ENCODE measurements at places on chromosomes 3 and 15.

DNA sequence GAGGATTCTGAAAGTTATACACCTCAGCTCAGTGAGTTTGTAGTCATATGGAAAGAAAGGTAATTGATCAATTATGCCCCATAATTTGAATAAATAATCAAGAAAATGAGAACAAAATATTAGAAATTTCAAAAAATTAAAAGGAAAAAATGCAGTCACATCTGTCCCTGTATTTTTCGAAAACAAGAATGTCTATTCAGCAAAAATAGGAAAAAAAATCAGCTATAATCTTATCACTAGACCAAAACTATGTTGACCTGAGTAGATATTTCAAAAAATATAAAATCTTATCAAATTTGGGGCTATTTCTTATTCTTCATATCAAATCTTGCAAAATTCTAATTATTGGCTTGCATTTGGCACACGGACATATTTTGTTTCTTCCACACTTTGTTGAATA is 501.2 kb upstream of the CNTN3 start:
- no peak for DNase-seq

- no peak for DNase-seq
Measured at GRCh38 chr3:17023006-17023664, 138.4 kb downstream of the PLCL2 start.

DNA sequence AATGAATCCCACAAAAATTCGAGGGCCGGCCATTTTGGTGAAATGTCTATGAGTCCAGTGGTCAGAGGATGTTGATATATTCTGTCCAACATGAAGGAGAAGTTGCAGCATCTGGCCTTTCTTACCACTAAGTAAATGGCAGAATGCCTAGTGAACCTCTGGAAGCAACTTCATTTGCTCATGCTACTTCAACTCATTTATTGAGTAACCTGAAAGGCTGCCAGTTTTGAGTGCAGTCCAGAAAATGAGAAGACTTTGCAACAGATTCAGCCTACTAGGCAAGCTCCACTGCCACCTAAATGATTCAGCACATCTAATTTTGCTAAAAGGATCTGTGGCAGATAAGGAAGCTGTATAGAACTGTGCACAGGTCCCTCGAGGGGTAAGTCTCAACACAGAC is 265.0 kb downstream of the OPA1 start:
- no peak for DNase-seq

DNA sequence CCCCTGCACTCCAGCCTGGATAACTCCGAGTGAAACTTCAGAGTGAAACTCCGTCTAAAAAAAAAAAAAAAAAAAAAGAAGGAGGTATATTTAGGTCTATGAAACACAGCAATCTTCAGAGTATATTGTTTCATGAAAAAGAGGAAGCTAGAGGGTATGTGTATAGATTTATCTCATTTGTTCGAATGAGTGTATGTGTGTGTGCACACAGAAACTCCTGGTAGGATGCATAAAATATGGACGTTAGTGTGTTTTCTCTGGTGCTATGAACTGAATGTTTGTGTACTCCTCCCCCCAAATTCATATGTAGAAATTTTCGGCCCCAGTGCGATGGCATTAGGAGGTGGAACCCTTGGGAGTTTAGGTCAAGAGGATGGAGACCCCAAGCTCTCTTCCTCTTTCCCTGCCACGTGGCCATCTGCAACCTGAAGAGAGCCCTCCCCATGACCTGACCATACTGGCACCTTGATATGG is 98.6 kb upstream of the KLF13 start:
- DNase-seq, result no peak

GRCh38 chr3:127655641-127656040 is 17.1 kb upstream of the ABTB1 start:
- no peak for DNase-seq

DNA sequence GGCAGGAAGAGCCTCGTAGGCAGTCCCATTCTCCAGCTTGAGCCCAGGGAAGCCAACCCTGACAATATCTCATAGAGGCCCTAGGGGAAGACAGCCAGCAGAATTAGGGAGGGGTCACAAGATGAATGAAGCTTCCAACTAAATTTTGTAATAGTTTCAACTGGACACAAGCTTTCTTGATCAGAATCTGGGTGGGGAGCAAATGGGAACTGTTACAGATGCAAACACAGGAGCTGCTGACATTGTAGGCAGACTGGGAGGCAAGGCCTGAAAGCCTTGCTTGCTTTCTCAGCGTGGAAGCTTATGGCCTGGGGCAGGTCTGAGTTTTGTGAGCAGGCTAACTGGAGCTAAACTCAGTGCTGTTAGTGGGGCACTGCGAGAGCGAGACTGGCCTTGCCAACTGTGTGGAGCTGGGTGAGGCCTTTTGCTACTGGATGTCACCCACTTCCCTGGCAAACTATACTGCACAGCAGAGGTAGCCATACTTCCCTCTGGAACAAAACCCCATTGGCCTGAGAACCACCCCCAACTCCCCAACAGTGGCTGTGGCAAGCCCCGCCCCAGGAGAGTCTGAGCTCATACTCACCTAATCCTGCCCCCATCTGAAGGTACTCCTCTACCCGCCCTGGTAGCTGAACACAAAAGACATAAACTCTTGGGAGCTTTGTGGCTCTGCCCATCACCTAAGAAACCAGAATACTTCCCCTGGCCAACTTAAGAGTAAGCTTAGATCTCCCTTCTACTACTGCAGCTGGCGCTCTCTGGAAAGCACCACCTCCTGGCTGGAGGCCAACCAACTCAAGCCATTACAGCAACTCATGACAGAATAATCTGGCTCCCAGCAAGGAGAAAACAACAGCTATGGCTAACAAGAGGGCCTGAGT is 42.9 kb downstream of the CFAP20DC start:
- DNase-seq, result no peak

DNA sequence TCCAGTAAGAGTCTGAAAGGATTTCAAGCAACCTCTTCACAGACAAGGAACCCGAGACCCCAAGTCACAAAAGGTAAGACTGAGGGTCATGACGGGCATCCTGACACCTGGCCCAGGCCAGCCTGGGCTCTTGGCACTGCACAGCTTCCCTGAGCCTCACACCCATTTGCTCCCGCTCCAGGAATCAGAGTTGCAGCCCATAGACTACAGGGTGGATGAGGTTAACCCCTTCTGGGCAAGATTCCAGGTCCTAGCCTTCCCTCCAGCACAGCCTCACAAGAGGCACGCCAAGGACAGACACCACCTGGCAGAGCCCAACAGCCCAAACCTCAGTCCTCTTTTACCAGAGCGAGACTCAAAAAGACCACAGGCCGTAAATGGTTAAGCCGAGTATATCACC is 36.2 kb downstream of the RBPMS2 start:
- DNase-seq, result no peak

DNA sequence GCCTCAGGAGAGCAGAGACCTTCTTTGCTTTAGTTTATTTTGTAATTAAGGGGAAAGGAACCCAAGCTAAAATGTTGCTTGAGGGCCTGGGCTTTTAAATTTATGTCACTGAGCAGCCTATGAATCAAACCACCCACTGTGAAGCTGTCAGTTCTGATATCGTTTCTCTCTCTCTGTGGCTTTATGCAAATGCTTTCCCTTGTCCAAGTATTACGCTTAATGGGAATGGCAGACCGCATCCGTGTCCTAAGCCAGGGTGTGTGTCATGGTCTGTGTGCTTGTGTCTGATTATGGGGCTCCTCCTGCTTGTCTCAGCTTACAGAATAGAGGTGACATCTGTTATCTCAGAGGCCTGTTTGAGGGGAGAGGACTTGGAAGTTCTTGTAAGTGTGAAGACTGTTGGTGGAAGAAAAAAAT is 82.4 kb downstream of the EBLN2 start:
- DNase-seq, result no peak

GRCh38 chr15:77507143-77507897 is 86.6 kb downstream of the HMG20A start:
- peak; percentile 55 for DNase-seq

GRCh38 chr3:106302451-106303221 is 433.8 kb upstream of the CBLB start:
- no peak for DNase-seq

DNA sequence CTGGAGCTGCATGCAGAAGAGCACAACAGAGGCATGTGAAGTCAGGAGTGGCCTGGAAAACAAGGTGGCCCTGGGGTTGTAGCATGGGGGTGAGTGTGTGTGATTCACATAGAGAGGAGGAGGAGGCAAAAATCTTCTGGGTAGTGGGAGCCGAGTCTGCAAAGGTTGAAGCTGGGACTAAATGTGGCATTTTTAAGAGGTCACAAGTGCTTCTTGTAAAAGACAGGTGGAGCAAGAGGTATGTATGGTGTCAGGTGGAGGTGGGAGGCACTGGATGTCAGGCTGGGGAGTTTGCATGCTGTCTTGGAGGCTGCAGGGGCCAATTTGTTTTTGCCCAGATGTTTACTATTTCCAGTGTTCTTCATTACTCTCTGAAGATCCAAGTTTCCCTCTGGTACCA is 42.4 kb downstream of the C3orf20 start:
- DNase-seq, result no peak

DNA sequence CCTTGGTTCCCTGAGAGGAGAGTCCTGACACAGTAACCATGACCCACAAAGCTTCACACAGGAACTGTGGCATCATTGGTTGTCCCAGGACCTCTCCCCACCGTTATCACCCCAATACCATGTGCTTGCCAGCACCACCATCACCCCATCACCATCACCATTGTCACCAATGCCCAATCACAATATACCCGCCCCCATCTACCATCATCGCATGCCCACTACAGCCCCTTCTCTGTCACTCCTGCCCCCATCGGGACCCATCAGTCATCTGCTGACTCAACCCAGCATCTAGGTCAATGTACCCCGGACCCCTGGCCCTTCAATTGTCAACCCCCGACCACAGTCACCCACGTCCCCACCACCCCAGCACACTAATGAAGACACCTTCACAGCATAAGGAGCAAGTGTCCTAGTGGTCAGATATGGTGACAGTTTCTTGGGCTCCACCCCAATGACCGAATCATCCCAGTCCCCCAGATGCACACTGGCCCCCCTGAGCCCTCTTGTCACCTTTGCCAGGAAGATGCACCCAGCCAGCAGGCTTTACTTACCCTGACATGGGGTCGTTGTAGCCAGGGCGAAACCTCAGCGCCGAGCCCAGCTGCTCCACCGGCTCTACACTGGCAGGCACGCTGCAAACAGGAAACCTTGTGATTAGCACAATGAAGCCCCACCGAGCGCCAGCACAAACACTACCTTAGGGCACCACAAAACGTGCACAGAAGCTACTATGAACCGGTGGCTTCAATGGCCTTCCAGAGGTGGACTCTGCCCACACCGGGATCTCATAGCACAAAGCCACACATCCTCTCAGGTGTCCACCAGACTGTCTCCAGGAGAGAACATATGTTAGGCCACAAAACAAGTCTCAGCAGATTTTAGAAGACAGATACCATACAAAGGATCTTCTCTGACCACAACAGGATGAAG is 25.1 kb downstream of the SHISA5 start:
- no peak for DNase-seq

GRCh38 chr3:195010551-195011100 is 260.3 kb downstream of the XXYLT1 start:
- no peak for DNase-seq

GRCh38 chr3:191120447-191121298 is 78.4 kb upstream of the OSTN start:
- no peak for DNase-seq

- DNase-seq, result no peak
Measured at GRCh38 chr3:106675451-106675850, 701.8 kb upstream of the CCDC54 start.

DNA sequence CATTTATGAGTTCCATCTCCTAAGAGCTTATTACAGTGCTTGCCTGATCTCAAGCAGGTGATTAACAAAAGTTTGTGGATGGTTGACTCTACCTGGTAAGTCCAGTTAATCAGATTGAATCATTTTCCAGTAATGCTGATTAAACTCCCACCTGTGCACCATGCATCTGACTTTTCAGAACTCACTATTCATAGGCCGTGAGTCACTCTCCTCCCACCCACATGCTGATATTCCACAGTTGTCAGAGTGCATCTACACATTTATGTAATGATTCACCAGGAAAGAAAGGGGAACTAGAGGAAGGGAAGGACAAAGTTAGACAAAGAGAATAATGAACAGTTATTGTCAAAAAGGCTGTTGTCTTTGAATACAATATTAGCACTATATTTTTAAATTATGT is 106.2 kb upstream of the UBE3A start:
- DNase-seq, result peak; percentile 73

GRCh38 chr15:63156086-63156710 is 1.1 kb downstream of the RPS27L start:
- no peak for DNase-seq

DNA sequence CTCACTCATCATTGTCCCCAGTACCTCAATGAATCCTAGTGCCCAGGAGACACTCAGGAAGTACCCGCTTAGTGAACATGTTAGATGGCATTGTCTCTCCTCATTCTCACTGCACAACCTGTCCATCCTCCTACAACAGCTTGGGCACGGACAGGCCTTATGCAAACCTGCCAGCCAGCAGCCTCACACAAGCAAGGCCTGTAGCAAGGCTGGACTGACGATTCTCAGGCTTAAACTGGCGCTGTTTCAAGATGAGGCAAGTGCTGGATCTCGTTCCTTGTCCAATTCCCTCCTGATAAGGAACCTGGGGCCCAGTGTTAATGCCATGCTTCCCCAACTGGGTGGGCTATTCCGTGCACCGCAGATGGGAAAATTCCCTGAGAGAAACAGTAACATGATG is 59.0 kb downstream of the CDCP1 start:
- DNase-seq, result no peak

DNA sequence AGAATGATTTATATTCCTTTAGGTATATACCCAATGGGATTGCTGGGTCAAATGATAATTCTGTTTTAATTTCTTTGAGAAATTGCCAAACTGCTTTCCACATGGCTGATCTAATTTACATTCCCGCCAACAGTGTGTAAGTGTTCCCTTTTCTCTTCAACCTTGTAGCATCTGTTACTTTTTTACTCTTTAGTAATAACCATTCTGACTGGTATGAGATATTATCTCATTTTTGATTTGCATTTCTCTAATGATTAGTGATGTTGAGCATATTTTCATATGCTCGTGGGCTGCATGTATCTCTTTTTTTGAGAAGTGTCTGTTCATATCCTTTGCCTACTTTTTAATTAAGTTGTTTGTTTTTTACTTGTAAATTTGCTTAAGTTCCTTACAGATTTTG is 1264.2 kb downstream of the OTOL1 start:
- no peak for DNase-seq

GRCh38 chr3:166759736-166760513 is 620.2 kb downstream of the ZBBX start:
- DNase-seq, result no peak

DNA sequence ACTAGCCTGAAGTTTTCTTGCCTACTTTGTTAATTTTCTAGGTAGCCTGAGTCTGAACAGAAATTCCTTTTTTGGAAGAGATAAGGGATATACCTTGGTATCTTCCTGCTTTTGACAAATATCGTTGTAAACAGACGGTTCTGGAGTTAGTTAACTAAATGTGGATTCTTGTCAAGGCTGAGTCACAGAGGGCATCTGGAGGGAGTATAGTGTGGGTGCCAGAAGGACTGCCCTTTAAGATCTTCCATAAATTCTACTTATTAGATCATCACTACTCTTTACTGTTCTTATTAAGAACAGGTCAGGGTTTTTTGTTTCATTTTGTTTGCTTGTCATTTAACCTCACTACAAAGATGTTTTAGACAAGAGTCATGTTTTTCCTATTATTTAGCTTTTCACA is 125.3 kb upstream of the SKOR1 start:
- DNase-seq, result no peak
